Cardiac septum (tissue), 1 donor: ENCODE measurements at places on chromosomes 3 and 15.

DNA sequence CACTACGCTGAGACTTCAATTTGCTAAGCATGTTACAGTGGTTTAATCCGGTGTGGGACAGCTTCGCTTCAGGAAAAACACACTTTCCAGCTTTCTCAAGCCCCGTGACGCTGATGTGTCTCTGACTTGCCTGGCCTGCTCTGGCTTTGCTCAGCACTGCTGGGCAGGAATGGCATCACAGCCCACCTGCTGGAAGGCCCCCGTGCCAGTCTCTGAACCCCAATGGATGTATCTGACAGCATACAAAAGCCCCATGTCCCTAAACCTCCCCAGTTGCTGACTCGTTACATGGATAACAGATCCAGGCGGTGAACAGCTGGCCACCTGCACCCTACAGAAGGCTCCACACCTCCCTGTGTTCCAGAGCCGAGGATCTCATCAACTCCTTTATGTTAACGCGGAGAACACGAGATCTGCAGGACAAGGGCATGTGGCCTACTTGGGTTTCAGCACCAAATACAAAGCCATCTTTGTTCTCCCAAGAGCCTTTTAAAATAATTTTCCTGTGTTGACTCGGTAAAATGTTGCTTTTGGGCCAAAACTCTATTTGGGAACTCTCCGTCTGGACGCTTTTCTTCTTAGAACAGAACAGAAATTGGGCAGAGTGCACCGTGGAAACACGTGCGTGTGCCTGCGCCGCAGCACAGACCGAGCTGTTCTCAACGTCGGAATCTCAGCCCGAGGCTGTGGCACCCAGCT is 61.4 kb downstream of the ATP10A start:
- DNase-seq: no peak

DNA sequence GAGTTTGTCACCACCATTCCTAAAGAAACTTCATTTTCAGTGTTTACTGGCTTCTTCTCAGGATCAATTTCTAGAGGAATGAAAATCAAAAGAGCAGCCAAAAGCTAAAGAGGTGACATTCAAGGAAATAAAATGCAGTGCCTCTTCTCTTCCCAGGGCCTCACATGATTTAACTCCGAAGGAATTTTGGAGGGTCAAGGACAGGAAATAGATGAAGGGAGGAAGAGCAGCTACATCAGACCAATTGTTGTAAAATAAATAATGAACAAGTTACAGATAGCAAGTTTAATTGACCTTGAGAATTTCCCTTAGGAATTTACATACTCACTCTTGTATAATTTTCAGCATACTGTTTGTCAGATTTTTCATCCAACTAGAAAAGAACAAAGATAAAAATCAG is 78.1 kb downstream of the LRRFIP2 start:
- no peak for DNase-seq

- DNase-seq: no peak
Observed at GRCh38 chr3:172098698-172099494, 59.5 kb downstream of the FNDC3B start.

DNA sequence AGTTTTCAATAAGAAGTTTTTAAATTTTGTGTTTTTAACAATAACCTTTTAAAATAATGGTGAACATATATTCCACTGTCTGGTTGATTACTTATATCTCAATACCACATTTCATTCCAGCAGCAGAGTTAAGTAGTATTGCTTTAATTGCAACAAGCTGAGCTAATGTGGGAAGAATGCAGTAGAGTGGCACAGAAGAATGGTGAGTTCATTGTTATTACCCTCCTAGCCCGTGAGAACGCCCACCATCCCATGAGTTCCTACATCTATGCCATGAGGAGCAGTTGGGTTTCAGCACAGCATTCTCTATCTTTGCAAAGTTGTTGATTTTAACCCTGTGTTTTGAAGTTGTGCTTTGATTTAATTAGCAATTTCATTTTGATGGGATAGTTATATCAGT is 17.8 kb upstream of the NR2E3 start:
- no peak for DNase-seq

- DNase-seq: no peak
Observed at GRCh38 chr15:70151462-70151861, 53.7 kb upstream of the TLE3 start.

DNA sequence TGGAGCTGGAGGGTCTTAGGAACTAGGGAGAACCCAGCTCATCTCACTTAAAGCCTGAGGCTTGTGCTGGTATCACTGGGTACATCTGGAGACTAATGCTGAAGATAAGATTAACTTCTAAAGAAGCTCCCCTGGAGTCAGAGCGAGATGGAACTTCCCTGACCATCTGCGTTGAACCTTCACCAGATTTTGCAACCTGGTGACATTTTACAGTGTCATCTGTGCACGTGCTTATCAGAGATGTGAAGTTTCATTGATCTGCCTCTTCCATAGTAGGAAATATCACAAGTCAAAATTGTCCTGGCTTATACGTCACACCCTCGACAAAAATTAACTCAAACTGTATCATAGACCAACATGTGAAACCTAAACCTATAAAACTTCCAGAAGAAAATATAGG is 395.5 kb downstream of the SHQ1 start:
- no peak for DNase-seq

DNA sequence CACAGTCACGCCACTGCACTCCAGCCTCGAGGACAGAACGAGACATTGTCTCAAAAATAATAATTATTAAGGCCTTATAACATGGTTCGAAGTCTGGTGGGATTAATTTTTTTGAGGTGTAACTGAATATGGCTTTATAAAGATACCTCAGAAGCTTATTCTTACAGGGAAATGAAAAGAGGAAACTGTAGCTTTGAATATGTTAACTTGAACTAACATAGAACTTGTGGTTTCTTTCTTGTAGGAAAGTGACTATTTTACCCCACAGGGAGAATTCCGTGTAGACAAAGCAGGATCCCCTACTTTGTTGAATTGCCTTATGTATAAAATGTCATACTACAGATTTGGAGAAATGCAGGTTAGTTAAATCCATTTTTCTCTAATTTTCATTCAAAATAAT is 96.3 kb downstream of the STT3B start:
- DNase-seq: no peak

GRCh38 chr3:112302881-112303763 is 9.1 kb upstream of the SLC9C1 start:
- no peak for DNase-seq

DNA sequence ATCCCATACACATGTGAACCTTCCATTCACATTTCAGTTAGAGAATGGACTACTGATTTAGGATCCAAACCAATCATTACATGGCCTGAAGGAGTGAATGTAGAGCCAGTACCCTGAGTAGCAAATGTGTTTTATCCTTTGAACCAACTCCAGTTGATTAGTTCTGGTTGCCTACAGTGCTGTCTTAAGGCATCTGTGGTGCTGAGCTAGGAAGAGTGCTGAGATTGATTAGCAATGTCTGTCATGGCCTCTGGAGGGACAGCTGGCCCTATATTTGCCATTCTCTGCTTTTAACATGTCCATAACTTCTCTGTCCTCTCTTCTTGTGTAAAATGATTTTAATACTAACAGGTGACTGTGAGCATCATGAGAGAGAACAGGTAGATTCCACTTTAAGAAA is 11.1 kb downstream of the LRTM1 start:
- DNase-seq: no peak

DNA sequence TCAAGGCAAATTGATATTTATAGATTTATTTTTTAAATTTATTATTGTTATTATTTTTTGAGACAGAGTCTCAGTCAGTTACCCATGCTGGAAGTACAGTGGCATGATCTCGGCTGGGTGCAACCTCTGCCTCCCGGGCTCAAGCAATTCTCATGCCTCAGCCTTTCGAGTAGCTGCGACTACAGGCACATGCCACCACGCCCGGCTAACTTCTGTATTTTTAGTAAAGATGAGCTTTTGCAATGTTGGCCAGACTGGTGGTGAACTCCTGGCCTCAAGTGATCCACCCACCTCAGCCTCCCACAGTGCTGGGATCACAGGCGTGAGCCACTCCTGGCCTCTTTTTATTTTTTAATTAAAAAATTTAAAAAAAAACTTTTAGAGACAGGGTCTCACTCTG is 19.0 kb downstream of the SPG21 start:
- no peak for DNase-seq
